Activated CD8-positive, alpha-beta memory T cell treated with anti-CD3 and anti-CD28 coated beads for 4 hours (primary cell): ENCODE measurements at places on chromosomes 2 and 18.

- no peak for DNase-seq
Measured at GRCh38 chr2:148909114-148909513, 34.1 kb downstream of the KIF5C start.

DNA sequence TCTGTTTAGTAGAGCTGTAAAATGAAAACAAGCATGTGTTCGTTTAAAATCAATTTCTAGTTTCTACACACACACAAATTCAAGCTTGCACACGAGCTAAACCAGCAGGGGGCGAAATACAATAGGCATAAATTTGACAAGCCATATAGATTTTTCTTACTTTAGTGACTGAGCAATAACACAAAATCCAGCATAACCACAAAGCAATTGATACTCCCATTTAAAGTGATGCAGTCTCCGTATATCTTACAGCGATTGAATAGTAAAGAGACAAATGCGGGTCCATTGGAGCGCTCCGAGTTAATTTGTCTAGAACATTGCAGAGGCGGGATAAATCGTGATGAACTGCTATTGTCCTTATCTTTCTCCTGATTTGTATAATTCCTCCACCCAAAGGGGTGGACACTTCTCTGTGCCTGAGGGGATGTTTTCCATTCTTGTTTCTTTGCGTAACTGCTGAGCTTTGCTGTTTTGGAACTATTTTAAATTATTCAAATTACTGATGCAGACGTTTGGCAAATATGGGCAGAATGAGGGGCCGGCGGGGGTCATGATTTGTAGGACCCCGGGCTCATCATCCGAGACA lies 1.2 kb upstream of the AFTPH start:
- DNase-seq, result peak; percentile 44

- DNase-seq, result no peak
Measured at GRCh38 chr2:32064713-32065112, 1.4 kb downstream of the SPAST start.

- no peak for DNase-seq
Measured at GRCh38 chr18:46243095-46243494, 138.9 kb downstream of the HAUS1 start.

GRCh38 chr2:225117051-225117716 lies 74.9 kb upstream of the DOCK10 start:
- no peak for DNase-seq
